ENCODE measurements at places on chromosomes 2 and 18. TPM values are rescaled to one million over a fixed set of nuclear protein-coding genes. Genes with fewer than 3 reads are reported as not detected.

Gene SPEG
- total RNA-seq: 1.5 TPM

Gene PRSS56
- not detected for total RNA-seq

Gene DQX1
- total RNA-seq: 0.23 TPM

Gene UPP2
- 0.91 TPM for total RNA-seq

Gene ZSWIM2
- total RNA-seq: not detected

Gene MSH6
- 19.3 TPM for total RNA-seq

Gene LDLRAD4
- 41.9 TPM for total RNA-seq

Gene CHRND
- not detected for total RNA-seq

Gene TEX44
- total RNA-seq: not detected

Gene LRRC30
- total RNA-seq: not detected

Gene NYAP2
- not detected for total RNA-seq

Gene DNAJC5G
- not detected for total RNA-seq

Gene VAMP5
- total RNA-seq: 31.7 TPM

Gene TMEM37
- total RNA-seq: 85.7 TPM

Gene OSR1
- 0.18 TPM for total RNA-seq

Gene TWIST2
- not detected for total RNA-seq

Gene RAD51AP2
- total RNA-seq: 0.30 TPM

Gene YPEL5
- total RNA-seq: 33.5 TPM

Gene CTAGE1
- total RNA-seq: not detected

Gene BOLL
- total RNA-seq: not detected

Gene ABCB11
- total RNA-seq: 68.5 TPM

Gene C18orf32
- 30.0 TPM for total RNA-seq

Gene EN1
- not detected for total RNA-seq

Gene VWC2L
- total RNA-seq: not detected

Gene RAB6D
- total RNA-seq: not detected

Gene HOXD9
- not detected for total RNA-seq

Gene ZBTB7C
- total RNA-seq: 1.2 TPM

Gene KIAA2012
- total RNA-seq: 0.30 TPM

Gene EGR4
- not detected for total RNA-seq

Gene UGT1A3
- total RNA-seq: 52.8 TPM

Gene MSTN
- not detected for total RNA-seq
